ENCODE measurements at places on chromosomes 3 and 15.

DNA sequence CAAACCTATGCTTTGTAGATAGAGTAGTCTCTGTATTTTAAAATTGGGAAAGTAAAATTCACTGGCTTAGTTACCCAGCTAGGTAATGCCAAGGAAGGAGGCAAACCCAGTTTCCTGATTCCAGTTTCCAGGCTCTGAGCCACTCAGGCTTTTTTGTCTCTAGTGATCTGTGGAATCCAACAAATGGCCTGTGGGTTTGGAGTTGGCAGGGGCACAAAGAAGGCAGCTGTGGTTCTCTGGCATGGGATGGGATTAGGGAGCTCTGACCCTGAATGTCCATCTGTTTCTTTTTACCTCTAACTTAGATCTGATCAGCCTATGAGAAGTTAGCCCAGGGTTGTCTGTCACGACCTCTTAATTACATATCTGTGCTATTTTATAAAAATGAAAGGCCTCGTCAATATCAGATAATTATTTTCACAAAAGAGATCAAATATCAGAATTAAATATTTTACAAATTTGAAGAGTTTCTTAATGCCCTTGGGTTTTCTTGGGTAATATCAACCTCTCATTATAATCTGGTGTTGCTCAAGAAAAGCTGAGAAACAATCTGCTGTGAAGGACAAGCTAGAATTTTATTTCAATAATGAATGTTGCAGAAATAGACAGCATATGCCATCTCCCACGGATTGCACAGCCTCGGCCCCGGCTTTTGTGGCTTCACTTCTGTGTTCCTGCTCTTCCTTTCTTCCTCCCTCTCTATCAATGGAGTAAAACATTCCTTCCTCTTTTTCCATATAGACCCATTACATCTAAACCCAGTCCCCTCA is 63.7 kb upstream of the DAZL start:
- no peak for DNase-seq

- DNase-seq: no peak
Observed at GRCh38 chr3:164479406-164479805, 598.9 kb downstream of the SI start.

- DNase-seq: no peak
Observed at GRCh38 chr3:107496855-107497254, 25.9 kb upstream of the BBX start.

DNA sequence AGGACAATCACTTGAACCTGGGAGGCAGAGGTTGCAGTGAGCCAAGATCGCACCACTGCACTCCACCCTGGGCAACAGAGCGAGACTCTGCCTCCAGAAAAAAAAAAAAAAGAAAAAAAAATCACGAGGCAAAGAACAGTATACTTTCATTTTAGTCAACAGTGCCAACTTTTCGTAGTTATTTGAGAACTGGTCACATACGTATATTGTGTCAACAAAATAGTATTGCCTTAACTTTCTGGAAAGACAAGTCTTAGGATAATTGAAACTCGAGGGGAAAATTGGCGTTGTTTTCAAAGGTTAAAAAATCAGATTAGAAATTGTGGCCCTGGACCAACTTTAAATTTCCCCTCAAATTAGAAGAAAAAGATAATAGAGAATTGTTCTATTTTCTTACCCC is 13.8 kb downstream of the GMPS start:
- no peak for DNase-seq

DNA sequence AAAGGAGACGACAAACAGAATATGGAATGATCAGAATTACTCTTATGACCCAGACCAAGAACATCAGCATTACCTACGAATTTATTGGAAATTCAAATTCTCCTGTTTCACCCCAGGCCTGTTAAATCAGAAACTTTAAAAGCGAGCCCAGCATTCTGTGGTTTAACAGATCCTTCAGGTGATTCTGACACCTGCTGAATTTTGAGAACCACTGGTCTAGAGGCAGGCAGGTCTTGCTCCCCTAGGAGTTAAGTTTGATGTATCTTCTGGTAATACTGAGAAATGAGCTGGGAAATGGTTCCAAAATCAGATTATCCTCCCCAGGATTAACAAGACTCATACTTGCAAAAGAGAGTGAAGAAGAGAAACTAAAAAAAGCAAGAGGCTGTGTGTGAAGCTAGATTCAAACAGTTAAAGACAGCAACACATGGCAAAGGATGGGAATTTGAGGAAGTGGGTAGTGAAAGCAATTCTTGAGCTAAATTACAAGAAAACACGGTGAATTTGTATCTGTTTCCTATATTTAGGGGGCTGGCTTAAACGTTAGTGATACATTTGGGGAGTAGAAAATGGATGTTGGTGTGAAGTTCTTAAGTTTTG is 66.0 kb downstream of the FLNB start:
- no peak for DNase-seq

DNA sequence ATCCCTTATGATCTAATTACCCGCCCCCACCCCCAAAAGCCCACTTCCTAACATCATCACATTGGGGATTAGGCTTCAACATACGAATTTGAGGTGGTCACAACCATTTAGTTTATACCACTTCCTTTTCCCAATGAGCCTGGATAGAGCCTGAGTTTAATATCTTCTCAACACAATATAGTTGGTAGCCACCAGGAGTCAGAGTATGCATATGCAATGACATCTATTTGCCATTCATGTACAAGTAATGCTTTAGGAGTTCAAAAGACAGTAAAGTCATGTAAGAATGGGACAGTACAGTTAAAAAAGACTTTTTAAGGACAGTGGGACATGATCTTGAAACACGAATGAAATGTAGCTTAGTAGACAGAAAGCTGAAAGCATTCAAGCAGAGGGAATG is 172.4 kb downstream of the DCLK3 start:
- DNase-seq: no peak

GRCh38 chr3:108035751-108036150 is 55.1 kb downstream of the CD47 start:
- DNase-seq: no peak

- DNase-seq: no peak
Observed at GRCh38 chr3:32780735-32781210, 37.0 kb upstream of the TRIM71 start.

DNA sequence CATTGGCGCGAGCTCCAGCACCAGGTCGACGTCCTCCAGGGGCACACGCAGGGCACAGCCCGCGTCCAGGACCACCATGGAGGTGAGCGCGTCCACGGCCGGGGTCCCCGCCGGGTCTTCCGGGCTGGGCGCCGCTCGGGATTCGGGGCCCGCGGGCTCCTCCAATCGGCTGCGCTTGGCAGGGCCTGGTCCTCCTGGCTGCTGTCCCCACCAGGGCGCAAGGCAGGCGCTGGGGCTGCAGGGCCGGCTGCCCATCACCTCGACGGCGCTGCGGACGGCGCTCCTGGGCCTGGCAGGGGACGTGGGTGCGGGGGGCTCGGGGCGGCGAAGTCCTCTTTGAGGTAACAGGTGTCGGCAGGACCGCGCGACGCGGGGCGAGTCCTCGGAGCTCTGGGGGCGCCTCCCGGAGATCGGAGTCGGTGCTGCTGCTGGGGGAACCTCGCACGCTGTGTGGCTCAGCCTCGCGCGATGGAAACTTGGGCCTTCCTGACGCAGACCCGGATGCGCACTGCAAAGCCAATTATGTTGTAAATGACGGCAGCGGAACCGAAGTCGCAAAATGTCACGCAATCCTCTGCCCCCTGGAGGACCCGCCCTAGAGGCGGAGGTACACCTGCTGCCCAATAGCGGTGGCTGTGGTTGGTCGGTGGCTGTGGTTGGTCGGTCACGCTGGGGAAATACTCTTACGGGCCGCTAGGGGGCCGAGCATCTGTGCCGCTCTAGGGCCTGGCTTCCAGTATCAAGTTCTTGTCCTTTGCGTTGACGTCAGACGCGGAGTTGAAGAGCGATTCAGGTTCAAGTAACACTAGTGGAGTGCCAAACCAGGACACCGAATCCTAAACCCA is at the start of gene PRR23C:
TSS of gene PRR23C (minus strand) at position 527 of the 845 bp plus-strand sequence. CDS start at position 255, 272 bp downstream.
- no peak for DNase-seq

- no peak for DNase-seq
Observed at GRCh38 chr3:141057436-141057835, 6.3 kb downstream of the SPSB4 start.

DNA sequence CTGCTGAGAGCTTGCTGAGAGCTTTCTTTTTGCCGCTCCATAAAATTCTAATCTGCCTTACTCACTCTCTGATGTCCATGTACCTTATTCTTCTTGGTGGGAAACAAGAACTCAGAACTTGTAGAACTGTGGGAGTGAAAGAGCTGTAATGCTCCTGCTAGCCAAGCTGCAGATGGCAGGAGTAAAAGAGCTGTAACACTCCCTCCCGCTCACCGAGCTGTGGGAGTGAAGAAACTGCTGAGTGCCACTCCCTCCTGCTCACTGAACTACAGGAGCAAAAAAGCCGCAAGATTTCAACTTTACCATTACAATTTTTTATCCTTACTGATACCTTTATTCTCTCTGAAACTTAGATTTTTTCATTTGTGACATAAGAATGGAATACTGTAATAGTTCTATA is 199.1 kb downstream of the SI start:
- no peak for DNase-seq

DNA sequence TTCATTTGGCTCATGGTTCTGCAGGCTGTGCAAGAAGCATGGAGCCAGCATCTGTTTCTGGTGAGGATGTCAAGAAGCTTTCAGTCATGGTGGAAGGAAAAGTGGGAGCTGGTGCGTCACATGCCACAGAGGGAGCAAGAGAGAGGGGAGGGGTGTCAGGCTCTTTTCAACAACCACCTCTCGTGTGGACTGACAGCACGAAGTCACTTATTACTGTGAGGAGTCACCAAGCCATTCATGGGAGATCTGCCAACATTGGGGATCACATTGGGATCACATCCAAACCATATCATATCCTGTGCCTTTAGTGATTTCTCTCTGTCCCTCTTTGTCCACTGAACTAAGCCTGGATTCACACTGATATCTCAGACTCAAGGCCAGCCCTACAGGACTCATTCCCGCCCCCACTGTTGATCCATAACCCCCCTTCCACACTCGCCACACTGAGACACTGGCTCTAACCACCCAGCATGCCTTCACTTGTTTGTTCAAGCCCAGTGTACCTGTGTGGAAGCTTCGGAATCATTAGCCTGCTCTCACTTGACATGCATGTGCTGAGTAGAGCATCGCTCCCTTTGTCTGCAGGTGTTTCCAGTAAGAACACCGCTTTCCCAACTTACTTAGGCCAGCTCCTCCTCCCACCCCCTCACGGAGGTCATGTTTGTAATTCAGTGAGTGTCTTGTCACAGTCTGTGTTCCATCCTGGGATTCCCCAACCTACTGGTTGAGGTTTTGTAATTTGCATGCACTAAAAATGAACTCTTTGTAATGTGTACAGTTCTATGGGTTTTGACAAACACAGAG is 132.2 kb downstream of the KLF13 start:
- DNase-seq: no peak

DNA sequence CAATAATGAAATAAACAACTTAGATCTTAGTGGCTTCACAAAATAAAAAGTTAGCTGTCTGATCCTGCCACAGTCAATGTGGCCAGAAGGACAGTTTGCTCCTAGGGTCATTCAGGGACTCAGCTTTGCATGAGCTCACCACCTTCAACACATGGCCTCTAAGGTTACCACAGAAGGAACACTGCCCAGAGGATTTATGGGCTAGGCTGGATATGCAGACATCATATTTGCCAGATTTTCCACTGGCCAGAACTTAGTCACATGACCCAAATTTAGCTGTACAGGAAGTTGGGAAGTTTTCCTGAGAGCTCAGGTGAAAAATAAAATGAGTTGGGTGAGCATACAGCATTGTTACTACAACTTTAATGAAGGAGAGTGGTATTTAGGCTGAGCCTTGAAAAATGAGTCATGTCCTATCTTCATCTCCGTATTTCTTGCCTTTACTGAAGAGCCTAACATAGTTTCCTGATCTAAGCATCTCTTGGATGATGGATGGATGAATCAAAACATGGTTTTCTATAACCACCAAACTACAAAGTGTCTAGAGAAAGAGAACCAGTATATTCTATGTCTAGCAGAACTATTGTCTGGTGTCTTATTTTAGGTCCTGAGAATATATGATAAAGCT is 54.9 kb upstream of the TMEM108 start:
- no peak for DNase-seq

GRCh38 chr3:11717301-11717700 is 73.6 kb upstream of the VGLL4 start:
- DNase-seq: no peak

GRCh38 chr3:58032186-58032585 is 24.0 kb downstream of the FLNB start:
- no peak for DNase-seq

Data from T-helper 1 cell (primary cell).